Uterus (tissue), 4 donors: ENCODE measurements at places on chromosomes 3 and 15. TPM values are rescaled to one million over a fixed set of nuclear protein-coding genes. Genes with fewer than 3 reads are reported as not detected.

Gene C2CD4A
- not detected for total RNA-seq

Gene RPL35A
- total RNA-seq, result 632 TPM

Gene IGDCC3
- total RNA-seq, result not detected

Gene ARNT2
- 22.9 TPM for total RNA-seq

Gene CYP1A2
- not detected for total RNA-seq

Gene GORASP1
- total RNA-seq, result 35.3 TPM

Gene CEMIP
- 1.1 TPM for total RNA-seq

Gene UBE2E1
- total RNA-seq, result 81.2 TPM

Gene CPLX3
- total RNA-seq, result not detected

DNA sequence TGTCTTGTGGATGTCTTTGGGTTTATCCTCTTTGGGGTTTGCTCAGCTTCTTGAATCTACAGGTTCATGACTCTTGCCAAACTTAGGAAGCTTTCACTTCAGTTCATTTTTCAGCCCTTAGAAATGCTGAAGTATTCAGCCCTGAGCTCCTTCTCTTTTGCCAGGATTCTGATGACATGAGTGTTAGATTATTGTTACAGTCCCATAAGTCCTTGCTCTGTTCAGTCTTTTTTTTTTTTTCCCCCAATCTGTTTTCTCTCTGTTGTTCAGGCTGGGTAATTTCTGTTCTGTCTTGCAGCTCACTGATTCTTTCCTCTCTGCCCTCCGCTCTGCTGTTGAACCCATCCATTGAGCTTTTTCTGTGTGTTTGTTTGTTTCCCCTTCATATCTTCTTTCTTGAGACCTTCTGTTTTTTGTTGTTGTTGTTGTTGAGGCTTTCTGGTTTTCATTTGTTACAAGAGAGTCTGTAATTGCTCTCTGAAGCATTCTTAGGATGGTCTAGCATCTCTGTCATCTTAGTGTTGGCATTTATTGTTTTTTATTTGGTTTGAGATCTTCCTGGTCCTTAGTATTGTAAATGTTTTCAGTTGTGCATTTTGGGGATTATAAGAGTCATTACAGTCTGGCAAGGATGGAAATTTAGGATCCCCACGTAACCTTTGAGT, 18.4 kb downstream of the LRCH3 start:
- no peak overlapping the region for H3K4me3 ChIP-seq
- H3K27ac ChIP-seq, result peak overlapping the region; percentile 75
- DNase-seq, result no peak

DNA sequence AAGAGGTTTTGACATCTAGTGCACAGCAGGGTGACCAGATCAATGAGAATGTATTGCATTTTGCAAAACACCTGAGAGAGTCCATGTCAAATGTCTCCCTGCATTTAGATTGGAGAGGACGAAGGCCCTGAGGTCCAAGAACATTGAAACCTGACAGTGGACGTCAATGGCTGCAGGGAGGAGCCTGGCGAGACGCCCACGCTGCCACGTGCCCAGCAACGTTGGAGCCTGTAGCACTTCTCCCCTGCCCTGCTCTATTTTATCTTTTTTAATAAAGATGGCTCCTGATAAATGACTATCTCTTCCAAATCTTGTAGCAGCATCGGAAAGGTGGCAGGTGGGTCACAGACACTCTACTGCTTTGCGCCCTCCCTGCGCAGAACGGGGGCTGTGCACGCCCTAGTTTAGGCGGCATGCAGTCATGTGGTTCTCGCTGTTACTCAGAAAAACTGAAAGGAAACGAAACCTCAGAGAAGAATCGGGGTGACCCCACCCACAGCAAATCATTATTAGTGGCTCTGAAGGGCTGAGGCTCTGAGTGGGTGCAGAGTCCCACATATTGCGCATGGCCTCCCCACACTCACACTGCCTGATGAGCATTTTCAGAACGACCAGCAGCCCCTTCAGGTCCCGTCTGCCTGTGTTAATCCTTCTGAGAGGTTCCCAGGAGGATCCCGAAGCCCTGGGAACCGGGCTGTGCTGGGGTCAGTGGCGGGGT, 62.5 kb upstream of the TAMM41 start:
- no peaks in the 10 kb centered on the region for H3K36me3 ChIP-seq
- no peak for DNase-seq
- no peak overlapping the region for H3K4me3 ChIP-seq

- no peak overlapping the region for H3K27ac ChIP-seq
- no peak for DNase-seq
- no peak overlapping the region for H3K4me3 ChIP-seq
- H3K27me3 ChIP-seq, result no peaks in the 10 kb centered on the region
- no peaks in the 10 kb centered on the region for H3K4me1 ChIP-seq
These were observed 116.6 kb downstream of the ST8SIA2 start for GRCh38 chr15:92510163-92510882.

DNA sequence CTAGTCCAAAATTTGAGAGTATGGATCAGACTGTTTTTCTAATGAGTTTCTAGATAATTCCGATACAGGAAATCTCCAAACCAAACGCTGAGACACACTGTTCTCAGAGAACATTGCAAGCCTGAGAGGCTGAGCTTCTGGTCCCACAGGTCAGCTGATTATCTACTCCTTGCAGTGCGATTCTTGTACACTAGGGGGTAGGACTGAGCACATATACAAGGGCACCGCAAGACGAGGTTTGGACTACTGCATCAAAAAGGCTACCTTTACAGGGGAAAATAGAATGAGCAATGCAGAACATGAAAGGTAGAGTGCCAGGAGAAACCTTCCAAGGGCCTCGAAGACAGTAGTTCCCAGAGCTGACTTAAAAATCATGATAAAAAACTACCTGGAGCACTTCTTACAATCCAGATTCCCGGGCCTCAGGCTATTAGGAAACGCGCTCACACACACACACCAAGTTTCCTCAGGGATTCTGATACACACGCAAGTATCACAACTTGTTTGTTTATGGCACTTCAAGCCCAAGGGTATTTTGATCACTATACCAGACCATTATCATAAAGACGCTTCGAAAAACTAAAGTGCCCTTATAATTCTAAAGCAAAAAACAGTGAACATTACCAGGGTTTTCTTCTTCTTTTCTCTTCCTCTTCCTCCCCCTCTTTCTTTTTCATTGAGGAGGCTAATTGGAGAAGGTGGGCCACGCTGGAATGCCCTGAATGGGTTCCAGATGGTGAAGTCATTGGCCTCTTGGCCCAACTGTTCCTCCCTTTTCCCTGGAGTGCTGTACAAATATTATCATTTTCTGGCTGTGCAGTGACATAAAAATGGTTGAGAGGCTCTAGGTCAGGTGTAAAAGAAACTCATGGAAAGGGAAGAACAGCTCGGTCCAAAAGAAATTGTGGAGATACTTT, 61.8 kb downstream of the SLC12A8 start:
- no peaks in the 10 kb centered on the region for H3K27me3 ChIP-seq
- H3K4me1 ChIP-seq, result peaks cover 2% of the 10 kb centered on the region
- H3K36me3 ChIP-seq, result no peaks in the 10 kb centered on the region
- no peak overlapping the region for H3K27ac ChIP-seq
- no peak for DNase-seq

DNA sequence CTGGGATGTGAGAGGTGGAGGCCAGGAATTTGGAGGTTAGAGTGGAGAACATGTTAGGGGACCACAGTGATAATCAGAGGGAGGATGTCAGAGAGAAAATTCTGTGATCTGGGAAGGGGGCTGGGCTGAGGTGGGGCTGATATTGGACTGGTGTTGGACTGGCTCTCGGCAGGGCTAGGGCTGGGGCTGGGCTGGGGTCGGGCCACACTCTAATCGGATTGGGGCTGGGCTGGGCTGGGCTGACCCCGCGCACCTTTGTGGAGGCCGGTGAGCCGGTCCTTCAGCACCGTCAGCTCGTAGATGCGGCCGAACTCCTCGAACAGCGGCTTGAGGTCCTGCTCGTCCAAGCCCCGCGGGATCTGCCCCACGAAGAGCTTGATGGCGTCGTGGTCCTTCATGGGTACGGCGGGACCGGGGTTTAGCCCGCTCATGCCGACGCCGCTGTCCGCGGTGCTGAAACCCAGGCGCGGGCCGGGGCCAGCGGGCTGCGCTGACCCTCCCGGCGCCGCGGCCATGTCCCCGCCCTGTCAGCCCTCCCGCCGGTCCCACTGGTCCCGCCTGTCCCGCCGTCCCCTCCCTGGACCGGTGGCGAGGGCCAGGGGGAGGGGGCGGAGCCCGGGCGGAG, 485 bp downstream of the CELF6 start:
- no peaks in the 10 kb centered on the region for H3K36me3 ChIP-seq
- no peak overlapping the region for H3K27ac ChIP-seq
- peak; percentile 66 for DNase-seq

- no peaks in the 10 kb centered on the region for H3K36me3 ChIP-seq
- no peak overlapping the region for H3K4me3 ChIP-seq
- no peaks in the 10 kb centered on the region for H3K27me3 ChIP-seq
- no peak for DNase-seq
- no peaks in the 10 kb centered on the region for H3K4me1 ChIP-seq
These were observed 427.5 kb upstream of the TBL1XR1 start for GRCh38 chr3:177624528-177625495.

GRCh38 chr15:101390060-101390459, 95.0 kb upstream of the SNRPA1 start:
- H3K36me3 ChIP-seq, result no peaks in the 10 kb centered on the region
- no peak overlapping the region for H3K4me3 ChIP-seq
- no peak overlapping the region for H3K27ac ChIP-seq

DNA sequence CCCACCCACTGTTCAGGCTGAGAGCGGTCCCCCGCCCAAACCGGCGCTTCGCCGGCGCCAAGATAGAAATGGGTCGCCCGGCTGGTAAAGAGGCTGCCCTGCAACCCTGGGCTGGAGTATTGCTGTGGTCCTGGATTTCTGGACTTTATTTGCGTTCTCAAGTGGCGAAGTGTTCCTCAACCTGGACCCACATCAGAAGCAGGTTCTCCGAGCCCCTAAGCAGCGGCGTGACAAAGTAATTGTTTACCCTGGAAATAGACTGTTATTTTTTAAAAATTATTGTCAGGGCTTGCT, 481 bp upstream of the DYNC1LI1 start:
- H3K4me3 ChIP-seq, result peak overlapping the region; percentile 76
- no peak for DNase-seq
- H3K36me3 ChIP-seq, result no peaks in the 10 kb centered on the region
- no peaks in the 10 kb centered on the region for H3K27me3 ChIP-seq

GRCh38 chr3:33717616-33717865, 513 bp downstream of the CLASP2 start:
- peak overlapping the region; percentile 82 for H3K4me3 ChIP-seq
- no peaks in the 10 kb centered on the region for H3K27me3 ChIP-seq
- H3K4me1 ChIP-seq, result no peaks in the 10 kb centered on the region
- H3K36me3 ChIP-seq, result no peaks in the 10 kb centered on the region

DNA sequence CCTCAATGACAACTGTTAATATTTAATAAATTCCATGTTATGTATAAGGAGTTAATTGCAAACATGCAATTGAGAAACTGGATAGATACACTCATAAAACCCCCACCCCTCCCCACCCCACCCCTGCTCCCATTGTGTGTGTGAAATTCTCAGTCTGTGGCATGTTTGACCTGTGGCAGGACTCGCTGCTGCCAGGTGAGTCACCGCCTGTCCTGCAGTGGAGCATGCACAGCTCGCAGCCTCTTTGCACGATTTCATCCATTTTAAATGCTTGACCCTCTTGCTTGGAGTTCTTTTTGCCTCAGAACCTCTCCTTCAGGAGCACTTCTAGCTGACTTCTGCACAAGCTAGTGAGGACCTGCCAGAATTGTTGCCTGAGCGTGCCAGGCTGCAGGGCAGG, 5.3 kb upstream of the APEH start:
- no peaks in the 10 kb centered on the region for H3K4me1 ChIP-seq
- no peak overlapping the region for H3K27ac ChIP-seq
- H3K36me3 ChIP-seq, result no peaks in the 10 kb centered on the region
- H3K27me3 ChIP-seq, result no peaks in the 10 kb centered on the region
- H3K4me3 ChIP-seq, result no peak overlapping the region
- DNase-seq, result no peak

GRCh38 chr3:107670986-107671385, 148.2 kb downstream of the BBX start:
- H3K27me3 ChIP-seq, result no peaks in the 10 kb centered on the region
- DNase-seq, result no peak
- H3K36me3 ChIP-seq, result no peaks in the 10 kb centered on the region

DNA sequence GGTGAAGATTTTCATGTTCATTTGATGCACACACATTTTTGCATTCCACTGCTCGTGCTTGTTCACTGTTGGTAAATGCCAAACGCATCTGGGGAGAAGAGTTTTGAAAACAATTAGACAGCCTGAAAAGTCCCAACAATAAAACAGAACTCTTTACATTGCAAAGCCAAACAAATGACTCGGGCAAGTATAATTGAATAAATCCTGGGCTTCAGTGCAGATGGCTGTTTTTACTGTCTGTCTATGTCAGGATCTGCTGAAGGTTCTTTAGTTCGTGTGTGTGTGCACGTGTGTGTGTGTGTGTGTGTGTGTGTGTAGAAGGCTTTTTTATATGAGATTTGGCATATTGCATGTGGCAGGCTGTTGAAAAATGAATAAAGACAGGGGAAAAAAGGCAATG, 277.5 kb upstream of the CDIN1 start:
- H3K4me1 ChIP-seq, result no peaks in the 10 kb centered on the region
- H3K36me3 ChIP-seq, result no peaks in the 10 kb centered on the region
- no peak for DNase-seq

DNA sequence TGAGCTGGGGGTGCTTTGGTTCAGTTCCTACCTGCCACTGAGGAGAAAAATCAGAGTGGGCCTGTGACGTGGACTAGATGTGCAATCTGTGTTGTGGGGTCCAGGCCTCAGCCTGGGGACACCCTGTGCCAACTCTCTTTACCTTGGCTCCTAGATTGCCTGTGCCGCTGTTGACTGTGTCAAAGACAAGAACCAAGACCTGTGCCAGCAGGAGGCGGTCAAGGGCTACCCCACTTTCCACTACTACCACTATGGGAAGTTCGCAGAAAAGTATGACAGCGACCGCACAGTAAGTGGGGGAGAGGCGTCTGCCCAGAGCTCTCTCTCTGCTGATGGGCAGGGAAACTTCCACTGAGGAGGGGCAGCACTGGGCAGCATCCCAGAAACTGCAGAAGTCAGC, 40.6 kb upstream of the SEC22A start:
- no peaks in the 10 kb centered on the region for H3K36me3 ChIP-seq
- DNase-seq, result no peak
- H3K4me1 ChIP-seq, result no peaks in the 10 kb centered on the region
- no peaks in the 10 kb centered on the region for H3K27me3 ChIP-seq

- no peaks in the 10 kb centered on the region for H3K27me3 ChIP-seq
- no peak for DNase-seq
- no peak overlapping the region for H3K27ac ChIP-seq
These were observed 366.2 kb upstream of the DPH6 start for GRCh38 chr15:35912196-35912595.

GRCh38 chr3:66439666-66440344, 61.0 kb downstream of the LRIG1 start:
- DNase-seq, result no peak
- H3K27me3 ChIP-seq, result no peaks in the 10 kb centered on the region
- no peak overlapping the region for H3K4me3 ChIP-seq
- no peaks in the 10 kb centered on the region for H3K36me3 ChIP-seq
